Dorsolateral prefrontal cortex (tissue), 122 donors: ENCODE measurements at places on chromosomes 1 and 21.

DNA sequence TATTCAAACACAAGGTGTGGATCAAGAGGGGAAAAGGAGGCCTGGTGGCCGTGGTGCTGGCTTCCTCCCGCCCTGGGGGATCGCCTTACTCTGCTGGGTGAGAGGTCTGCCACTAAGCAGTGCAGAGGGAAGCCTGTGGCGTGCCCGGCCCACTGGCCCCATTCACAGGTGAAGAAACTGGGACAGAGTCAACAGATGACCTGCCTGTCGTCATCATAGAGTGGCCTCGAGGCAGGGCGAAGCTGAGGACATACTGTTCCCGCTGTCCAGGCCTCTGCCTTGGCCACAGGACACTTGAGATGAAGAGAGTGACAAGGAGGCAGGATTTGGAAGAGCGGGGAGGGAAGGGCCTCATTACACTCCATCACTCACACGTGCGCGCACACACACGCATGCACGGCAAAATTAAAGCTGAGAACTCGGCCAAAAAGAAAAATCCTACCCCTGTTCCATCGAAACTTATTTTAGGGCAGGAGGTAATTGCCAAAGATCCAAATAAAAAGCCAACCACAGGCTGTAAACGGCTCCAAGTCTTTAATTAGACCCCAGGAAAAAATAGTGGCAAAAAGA, 50.5 kb downstream of the CASZ1 start:
- no peak for DNase-seq

DNA sequence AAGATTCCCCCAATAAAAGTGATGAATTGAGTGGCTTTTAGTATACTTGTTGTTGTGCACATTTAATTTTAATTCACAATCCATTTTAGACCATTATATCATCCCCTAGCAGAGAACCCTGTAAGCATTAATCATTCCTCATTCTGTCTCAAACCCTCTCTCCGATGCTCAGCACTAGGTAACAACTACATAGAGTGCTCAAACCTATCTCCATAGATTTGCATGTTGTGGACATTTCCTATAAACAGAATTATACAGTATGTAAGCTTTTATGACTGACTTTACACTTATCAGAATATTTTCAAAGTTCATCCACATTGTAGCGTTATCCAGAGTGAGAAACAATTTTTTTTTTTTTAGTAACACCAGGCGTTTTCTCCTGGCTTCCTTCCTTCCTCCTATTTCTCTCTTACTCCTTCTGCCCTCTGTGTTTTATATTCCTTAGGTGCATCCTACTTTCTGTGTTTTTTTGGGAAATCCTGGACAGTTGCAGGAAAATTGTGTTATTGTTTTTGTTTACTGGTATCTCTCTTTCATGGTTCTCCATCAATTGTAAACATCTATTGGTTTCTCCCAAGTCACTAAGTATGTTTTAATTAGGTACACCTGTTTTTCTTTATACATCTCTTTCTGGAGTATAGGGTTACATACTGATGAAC, 1528.0 kb upstream of the TPTE start:
- no peak for DNase-seq

DNA sequence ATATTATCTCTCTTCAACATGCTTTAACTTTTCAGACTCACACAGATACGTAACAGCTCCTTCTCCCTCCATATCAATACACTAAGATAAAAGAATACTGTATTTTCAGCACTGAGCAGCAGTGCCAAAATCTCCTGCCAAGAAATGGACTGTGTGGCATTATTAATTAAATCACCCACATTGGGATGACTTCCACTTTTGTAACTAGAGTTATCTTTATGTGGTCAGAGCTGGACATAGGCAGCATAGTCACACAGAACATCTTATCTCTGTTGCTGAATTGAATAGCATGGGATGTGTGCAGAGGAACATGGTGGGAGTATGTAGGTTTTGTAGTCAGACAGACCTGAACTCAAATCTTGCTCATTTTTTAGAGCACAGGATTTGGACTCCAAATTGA, 41.4 kb upstream of the CACYBP start:
- no peak for DNase-seq

DNA sequence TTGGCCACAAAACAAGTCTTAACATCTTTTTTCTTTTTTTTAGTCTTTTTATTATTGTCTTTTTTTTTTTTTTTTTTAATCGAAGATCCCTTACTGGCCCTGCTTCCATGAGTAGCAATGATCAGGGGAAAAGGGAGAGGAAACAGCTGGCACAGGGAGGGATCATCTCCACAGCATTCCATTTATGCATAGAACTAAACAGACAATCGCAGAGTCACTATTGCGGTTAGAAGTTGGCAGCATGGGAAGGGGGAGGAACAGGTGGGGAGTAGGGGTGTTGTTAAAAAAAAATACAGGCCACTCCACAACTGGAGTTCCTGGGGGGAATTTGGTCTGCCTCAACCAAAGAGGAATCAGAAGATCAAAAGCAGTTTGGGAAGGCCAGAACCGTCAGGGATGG, 55.4 kb downstream of the C1orf185 start:
- DNase-seq, result no peak

DNA sequence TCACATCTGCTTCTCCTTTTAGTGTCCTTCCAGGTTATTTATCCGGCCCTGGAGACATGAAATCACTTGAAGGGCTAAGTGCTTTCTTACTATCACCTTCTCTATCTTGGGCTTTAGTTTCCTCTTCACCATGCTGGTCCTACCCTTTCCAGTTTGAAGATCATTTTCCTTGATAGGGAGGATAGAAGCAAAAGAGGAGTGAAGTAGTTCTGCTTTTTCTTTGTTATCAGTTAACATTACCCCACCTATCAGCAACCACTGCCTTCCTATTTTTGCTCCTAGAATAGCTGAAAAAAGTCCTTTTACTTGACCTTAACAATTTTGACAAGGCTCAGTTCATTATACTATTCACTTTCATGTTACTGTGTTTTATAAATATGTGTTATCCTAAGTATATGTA, 19.4 kb downstream of the RGL1 start:
- DNase-seq, result no peak

GRCh38 chr1:164647211-164647610, 88.2 kb downstream of the PBX1 start:
- no peak for DNase-seq

DNA sequence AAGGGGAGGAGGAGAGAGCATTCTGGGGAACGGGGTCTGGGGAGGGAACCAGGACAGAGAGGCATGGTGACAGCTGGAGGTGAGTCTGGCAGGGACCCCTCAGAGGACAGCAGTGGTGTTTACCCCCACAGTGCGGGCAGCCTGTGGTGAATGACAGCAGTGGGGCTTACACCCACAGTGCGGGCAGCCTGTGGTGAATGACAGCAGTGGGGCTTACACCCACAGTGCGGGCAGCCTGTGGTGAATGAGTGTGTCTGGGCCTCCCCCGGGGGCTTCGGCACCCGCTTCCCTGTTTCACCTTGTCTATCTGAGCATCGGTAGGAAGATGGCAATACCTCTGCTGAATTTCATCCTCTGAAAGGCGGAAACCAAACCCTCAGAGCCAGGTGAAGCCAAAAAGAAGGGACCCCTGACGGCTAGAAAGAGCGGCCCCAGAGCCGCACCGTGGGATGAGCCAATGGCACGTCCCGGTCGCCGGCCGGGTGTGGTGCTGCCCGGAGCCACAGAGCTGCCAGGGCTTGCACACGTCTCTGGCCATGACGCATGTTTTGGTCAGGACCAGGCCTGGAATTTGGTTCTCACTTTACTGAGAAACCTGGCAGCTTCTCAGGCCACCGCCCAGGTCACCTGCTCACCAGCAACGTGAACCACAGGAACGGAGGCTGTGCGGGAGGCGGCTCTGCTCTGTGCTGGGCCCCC, 54.1 kb downstream of the SIK1 start:
- DNase-seq, result no peak

DNA sequence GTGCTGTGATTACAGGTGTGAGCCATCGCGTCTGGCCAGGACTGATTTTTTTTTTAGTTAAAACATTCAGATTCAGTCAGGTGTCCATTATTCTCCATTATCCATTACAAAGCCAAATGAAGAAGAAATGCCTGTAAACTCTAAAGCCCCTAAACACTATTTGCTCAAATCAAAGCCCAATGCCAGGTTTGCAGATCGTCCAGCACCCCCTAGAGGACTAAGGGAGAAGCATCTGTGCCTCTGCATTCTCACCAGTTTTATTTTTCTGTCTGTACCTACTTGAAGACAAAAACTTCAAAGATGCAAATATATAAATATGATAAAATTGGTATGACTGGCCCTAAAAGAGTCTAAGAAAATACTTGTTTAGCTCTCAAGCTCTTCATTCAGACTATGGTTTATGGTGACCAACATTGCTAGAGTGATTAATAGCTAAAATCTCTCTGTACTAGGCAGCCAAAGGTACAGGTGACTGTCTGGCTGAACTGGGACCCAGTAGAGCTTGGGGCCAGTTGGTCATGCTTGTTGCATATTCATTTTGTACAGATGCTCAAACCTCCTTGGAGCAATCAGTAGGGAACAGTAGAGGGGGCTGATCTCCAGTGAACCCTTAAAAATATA, 138.4 kb downstream of the SYT2 start:
- DNase-seq, result peak; percentile 45

- no peak for DNase-seq
Measured at GRCh38 chr1:206952171-206952570, 5.9 kb upstream of the PIGR start.

DNA sequence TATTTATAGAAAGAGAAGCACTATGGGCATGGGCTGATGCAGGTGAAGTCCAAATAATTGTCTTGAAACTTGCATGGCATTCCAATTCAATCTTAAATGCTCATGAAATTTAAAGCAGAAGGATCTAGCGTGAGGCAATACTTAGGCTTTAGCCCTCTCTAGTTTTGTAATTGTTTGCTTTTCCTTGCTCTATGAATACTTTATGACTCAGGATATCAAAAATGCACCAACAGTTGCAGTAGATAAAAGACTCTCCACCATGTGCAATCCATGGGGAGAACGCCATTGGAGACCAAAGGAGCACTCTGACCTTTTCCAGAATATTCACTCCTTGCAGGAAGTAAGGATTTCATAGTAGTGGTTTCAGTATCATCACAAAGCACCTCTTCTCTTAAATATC, 436.4 kb downstream of the LRRIQ3 start:
- DNase-seq, result no peak

DNA sequence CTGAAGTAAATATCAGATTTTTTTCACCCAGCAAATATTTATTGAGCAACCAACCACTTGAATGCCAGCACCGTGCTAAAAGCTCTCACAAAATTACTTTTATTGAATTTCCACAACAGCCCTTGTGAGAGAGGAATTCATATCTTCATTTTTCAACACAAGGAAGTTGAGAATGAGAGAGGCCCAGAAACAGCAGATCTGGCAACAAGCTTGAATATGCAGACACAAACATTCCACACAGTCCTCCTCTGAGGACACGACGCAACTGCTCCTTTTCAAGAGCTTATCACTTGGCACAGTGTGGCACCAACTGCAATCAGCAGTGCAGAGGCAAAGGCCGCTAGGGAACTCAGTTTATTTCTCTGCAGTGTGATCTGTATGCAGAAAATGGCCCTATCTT, 32.2 kb upstream of the IFNAR2 start:
- DNase-seq, result no peak

- no peak for DNase-seq
Measured at GRCh38 chr1:84721152-84721551, 30.9 kb upstream of the SSX2IP start.

- DNase-seq, result peak; percentile 73
Measured at GRCh38 chr1:9324246-9325096, 31.8 kb downstream of the SPSB1 start.

GRCh38 chr1:19774180-19774785, 25.4 kb downstream of the TMCO4 start:
- no peak for DNase-seq

GRCh38 chr21:44737706-44738354, 26.5 kb upstream of the TSPEAR start:
- no peak for DNase-seq

- peak; percentile 54 for DNase-seq
Measured at GRCh38 chr21:46661211-46661625, 25.7 kb downstream of the PRMT2 start.

GRCh38 chr1:206961668-206962067, 8.6 kb downstream of the FCAMR start:
- no peak for DNase-seq

DNA sequence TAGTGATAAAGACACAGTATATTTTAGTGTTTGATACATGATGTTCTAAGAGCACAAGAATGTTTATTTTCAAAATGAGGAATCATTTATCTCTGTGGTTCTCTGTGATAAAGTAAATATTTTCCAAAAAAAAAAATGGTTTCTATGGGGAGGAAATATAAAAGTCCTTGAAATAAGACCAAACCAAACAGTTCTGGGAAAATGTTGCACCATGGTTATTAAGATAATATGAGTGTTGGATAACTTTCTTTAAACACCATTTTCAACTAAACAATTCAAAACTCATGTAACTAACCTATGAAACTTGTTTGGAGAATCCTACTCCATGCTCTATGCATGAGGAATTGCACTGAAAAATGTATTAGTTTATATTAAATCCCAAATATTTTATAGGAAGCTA, 184.6 kb downstream of the KCNT2 start:
- no peak for DNase-seq

DNA sequence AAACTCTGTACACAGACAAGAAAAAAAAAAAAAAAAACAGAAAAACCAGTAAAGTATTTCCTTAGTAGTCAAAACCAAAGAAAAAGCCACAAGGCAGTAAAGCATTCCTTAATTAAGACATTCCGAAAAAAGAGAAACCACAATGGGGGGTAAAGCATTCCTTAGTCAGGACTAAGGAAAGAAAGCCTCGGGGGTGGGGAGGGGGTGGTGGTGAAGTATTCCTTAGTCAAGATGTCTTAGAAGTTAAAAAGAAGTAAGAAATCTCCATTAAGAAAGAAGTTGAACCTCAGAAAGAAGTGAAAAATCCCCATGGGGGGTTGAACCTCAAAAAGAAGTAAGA, 28.2 kb upstream of the FMO1 start:
- DNase-seq, result no peak

- no peak for DNase-seq
Measured at GRCh38 chr1:48761411-48761810, 15.3 kb downstream of the BEND5 start.

DNA sequence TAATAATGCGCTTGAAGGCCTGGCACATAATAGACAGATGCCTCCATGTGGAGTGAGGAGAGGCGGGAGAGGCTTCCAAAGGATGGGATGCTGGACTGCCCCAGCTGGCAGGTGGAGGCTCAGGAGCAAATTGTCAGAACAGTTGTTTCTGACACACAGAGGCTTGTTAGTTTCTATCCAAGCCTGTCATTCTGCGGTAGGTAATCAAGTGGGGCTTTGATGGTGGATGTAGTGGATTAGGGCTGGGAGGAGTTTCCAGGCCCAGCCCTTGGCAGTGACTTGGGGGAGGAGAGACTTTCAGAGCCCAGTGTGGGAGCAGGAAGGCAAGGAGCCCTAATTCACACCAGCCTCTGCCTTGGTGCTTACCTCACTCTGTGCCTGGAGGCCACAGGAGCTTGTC, 44.1 kb downstream of the FOXD2 start:
- DNase-seq, result no peak
